Hematopoietic multipotent progenitor cell treated with erythropoietin and hydrocortisone succinate and interleukin-3 and kit ligand, for 4 days (in vitro differentiated cells): ENCODE measurements at places on chromosomes 3 and 15.

DNA sequence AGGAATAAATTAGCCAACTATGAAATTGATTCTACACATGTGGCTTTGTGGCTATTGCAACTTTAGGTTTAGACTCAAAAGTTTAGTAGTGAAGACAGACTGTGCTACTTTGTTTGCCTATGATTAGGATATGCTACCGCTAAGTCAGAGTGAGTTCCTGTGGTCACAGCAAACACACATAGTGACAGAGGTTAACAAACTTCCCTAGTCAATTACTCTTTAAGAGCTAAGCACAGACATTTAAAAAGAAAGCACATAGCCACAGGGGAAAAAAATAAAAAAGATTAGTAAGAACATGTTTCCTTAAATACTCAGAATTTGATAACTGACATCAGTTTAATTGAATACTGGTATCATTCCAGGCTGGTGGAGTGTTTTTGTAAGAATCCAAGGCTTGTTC lies 207.1 kb downstream of the GBE1 start:
- peak; percentile 54 for DNase-seq

GRCh38 chr3:18208091-18208490 lies 217.0 kb downstream of the SATB1 start:
- peak; percentile 50 for DNase-seq

- DNase-seq = no peak
Observed at GRCh38 chr3:166123576-166123975, 286.4 kb upstream of the BCHE start.

DNA sequence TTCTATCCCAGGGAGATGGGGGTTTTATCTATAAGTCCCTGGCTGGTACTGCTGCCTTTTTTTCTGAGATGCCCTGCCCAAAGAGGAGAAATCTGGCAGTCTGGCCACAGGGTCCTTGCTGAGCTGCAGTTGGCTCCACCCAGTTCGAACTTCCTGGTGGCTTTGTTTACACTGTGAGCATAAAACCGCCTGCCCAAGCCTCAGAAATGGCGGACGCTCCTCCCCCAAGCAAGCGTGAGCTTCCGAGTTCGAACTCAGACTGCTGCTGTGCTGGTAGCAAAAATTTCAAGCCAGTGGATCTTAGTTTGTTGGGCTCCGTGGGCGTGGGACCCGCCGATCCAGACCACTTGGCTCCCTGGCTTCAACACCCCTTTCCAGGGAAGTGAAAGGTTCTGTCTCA lies 126.8 kb upstream of the SUCLG2 start:
- no peak for DNase-seq

DNA sequence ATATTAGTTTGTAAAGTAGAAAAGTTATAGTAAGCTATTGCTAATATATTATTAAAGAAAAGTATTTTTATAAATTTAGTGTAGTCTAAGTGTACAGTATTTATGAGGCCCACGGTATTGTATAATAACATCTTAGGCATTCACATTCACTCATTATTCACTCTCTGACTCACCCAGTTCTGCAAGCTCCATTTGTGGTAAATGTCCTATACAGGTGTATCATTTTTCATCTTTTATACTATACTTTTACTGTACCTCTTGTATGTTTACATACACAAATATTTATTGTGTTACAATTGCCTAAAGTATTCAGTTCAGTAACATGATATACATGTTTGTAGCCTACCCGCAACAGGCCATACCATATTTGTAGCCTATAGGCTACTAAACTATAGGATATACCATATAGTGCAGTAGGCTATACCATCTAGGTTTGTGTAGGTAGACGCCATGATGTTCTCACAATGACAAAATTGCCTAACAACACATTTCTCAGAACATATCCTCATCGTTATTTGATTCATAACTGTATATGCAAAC lies 246.8 kb upstream of the ALCAM start:
- DNase-seq = no peak

- no peak for DNase-seq
Observed at GRCh38 chr3:12986986-12987385, 86.2 kb downstream of the IQSEC1 start.

- no peak for DNase-seq
Observed at GRCh38 chr3:152352554-152352953, 83.8 kb downstream of the MBNL1 start.

DNA sequence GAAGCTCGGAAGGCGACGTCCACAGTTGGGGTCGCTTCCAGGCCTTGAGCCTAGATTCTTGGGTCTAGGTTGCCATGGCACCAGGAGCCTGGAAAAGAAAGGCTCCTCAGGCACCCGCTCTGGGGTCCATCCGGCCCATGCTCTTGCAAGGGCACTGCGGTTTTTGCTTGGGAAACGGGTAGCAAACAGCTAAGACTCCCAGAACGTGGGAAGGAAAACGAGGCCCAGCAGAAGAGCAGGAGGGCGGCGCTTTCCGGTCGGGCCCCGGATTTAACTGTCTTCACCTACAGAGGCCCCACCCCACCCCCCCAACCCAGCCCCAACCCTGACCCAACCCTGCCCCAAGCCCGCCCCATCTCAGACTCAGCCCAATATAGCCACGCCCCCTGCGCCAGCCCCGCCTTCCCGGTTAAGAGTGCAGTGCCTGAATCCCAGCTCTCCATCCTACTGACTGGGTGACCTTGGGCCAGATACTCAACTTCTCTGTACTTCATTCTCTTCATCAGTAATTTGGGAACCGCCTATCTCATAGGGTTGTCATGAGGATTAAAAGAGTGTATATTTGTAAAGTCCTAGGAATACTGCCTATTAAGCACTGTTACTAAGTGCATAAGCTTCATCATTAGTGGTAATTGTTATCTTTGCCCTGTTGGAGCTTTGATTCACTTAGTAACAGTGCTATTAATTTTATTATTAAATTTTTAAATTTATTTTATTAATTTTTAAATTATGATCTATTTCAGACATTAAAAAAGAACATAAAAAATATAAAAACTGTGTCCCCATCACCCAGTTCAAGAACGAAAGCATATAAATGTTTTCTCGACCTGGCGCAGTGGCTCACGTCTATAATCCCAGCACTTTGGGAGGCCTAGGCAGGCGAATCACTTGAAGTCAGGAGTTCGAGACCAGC lies 28.4 kb upstream of the SMAD6 start:
- DNase-seq = peak; percentile 87

DNA sequence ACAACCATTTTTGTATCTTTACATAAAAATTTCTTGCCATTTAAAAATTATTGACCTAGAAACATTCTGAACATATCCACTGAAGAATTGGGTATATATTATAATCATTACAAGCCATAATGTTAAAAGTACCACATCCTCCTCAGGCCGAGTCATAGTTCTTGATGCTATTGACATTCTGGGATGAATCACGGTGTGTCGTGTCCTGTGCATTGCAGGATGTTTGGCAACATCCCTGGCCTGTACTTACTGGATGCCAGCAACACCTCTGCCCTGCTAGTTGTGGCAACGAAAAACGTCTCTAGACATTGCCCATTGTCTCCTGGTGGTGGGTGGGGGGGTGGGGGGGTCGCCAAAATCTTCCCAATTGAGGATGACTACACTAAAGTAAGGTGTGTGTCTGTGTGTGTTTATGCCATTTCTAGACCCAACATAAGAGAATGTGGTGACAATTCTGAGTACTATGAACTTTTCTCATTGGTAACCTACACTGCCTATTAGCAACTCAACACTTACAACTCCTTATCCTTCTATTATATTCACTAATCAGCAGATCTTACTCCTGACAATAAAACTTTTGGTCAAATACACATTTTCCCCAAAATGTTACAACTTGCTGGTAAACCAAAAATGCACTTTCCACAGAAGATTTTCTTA lies 471.6 kb downstream of the FOXP1 start:
- no peak for DNase-seq
